C1 segment of cervical spinal cord (tissue), 14 donors: ENCODE measurements at places on chromosomes 16 and 17.

DNA sequence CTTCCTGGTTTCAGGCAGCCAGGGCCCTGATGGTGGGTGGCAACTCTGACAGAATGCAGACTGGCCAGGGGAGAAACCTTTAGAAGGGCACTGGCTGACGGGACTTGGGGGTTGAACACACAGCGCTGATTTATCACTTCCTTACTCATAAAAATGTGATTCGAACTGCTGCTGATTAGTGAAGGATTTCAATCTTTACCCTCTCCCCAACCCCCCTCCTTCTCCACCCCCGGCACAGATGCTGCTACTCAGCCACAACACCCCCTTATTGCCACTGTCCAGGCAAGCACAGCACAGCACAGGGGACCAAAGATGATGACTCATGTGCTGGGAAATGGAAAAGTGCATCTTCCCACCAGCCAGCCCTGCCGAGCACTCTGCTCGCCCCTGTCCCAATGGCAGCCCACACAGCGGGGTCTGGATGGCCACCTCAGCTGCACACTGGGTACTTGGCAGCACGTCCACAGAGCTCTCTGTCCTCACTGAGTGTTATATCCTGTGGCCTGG is 70.1 kb downstream of the SMG6 start:
- DNase-seq, result no peak

- DNase-seq, result no peak
Measured at GRCh38 chr17:49074851-49075540, 57.6 kb upstream of the B4GALNT2 start.

DNA sequence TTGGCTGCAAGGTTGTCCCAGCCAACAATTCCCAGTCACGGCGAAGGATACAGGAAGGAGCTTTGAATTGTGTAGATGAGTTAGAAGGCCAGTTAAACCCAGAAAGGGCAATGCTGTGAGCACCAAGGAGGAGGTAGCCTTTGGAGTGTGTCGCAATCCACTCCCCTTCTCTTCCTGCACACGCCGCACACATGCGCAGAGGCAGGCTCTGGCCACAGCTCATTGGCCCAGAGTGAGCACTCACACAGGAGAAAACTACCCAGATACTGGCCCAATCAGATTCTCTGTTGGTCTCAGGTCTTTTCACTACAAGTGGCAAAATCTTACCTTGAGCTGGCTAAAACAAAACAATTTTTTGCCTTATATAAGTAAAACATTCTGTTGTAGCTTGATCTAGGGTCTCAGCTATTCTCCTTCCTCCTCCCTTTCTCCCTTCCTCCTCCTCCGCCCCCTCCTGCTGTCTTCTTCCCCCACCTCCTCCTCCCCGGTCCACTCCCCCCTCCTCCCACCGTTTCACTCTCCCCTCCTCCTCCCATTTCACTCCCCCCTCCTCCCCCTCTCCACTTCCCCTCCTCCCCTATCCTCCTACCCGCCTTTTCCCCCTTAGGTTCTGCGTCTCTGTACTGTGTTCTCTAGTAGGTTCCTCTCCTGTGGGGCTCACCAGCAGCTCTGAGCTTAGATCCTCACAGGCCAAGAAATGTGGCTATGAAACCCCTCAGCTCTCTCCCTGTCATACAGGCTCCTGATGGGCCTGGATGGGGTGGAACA is 344.9 kb downstream of the CPPED1 start:
- DNase-seq, result peak; percentile 7

DNA sequence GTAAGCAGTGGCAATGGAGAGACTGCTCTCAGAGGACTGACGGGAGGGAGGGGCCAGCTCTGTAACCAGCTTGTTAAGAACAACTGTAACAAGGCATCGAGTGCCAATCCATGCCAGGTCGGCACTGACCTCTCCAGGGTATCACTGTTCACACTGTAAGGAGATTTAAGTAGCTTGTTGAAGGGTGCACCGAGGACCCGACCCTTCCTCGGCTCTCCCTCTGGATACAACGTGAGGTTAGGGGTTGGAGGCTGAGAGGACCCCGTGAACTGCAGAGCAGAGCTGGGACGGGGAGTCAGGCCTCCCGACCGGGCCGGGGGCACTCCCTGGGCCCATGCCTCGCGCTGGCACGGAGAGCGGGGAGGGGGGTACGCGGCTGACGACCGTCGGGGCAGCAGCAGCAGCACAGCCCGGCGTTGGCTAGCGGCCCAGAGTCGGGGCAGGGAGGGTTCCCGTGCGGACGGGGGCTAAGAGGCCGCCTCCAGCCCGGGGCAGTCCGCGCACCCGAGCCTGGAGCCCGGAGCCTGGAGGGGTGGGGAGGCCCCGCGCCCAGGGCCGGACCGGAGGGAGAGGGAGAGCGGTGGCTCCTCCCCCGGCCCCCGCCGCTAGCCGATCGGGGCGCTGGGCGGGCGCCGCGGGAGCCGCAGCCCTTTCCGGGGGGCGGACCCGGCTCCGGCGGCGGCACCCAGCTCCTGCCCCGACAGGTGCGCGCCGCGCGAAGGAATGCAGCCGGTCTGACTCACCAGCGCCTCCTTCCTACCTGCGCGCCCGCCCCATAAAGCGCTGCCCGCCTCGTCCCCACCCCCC is at the start of gene ITGB4:
Gene ITGB4 (plus strand): TSS at position 804 of the 807 bp plus-strand sequence. CDS start 3,245 bp downstream, outside the sequence.
- DNase-seq, result peak; percentile 71

DNA sequence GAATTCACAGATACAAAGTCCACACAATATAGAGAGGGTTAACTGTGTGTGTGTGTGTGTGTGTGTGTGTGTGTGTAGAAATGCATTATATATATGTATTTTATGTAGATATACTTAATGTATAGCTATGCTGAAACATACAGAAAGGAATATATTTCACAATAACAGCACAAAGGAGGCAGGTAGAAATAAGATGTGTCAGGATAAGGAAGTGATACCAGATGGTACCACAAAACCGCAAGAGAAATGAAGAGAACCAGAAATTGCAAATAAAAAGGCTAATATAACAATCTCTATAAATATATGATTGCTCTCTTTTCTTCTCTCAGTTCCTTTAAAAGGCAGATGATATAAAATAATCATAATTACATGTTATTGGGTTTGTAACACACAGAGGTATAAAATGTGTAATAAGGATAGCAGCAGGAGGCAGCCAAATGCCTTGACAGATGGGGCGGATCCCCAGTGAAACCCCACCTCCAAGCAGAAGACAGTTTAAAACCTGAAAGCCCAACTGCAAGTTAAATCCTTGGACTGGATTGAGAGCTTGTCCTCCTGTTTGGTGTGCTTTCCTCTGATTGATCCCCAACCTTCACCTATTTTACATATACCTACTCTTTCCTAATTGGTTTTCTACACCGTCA is 365.4 kb upstream of the C16orf82 start:
- no peak for DNase-seq

DNA sequence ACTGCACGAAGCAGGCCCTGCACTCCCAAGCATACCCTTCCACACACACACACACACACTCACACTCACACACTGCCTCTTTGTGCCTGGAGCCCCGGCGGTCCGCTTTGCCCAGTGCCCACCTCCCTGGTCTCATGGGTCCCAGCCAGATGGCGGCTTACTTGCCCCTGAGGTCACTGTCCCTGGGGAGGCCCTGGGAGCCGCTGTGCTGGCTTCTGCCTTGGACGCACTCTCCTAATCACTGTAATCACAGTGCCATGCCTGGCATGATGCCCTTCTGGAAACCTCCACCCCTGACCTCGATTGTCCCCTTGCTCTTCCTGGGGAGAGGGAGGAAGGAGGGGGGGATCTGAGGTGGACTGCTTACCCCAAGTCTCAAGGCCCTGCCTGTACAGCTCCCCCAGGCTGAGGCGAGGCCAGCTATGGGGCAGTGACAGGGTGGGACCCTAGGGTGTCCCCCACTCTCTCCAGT is 36.0 kb downstream of the ARHGAP23 start:
- DNase-seq, result peak; percentile 84

- DNase-seq, result no peak
Measured at GRCh38 chr16:20122011-20122410, 48.3 kb upstream of the GPR139 start.

DNA sequence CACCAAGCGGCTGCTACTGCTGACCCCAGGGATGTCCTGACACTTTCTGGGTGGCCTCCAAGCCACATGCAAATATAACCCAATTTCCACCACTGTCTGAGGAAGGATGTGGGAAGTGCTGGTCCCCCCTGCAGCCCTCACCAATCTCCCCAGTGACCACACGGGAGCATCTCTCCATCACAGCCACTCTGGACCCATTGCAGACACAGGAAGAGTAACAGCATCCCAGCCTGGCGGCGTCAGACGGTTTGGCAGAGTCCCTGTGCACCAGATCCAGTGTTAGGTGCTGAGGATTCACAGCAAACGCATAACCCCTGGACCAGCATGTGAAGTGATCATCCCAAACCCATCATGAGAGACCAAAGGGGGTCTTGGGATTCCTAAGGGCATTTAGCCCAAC is 163.7 kb upstream of the TNRC6C start:
- no peak for DNase-seq

DNA sequence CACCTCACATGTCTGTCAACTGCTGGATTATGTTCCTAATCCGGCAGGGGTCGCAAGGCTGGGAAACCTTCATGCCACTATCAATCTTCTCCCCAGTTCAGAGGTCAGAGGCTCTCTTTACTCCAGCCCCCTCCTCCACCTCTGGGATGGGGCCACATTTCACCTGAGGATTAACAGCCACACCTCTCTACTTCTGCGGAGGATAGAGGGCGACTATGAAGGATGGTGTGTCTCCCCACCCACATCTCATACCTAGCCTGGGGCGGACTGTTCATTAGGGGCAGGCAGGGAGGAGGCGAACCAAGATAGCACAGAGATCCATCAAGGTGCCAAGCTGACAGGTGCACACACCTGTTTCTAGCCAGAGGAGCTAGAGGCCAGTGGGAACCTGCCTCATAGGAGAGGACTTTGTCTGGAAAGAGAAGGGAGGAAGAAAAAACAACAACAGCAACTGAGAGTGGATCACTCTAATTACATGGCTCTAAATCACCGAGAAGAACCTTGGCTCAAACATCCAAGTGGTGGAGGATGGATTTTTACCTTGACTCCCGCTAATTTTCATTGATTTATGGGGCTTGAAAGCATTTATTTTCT is 41.9 kb upstream of the SKAP1 start:
- no peak for DNase-seq

DNA sequence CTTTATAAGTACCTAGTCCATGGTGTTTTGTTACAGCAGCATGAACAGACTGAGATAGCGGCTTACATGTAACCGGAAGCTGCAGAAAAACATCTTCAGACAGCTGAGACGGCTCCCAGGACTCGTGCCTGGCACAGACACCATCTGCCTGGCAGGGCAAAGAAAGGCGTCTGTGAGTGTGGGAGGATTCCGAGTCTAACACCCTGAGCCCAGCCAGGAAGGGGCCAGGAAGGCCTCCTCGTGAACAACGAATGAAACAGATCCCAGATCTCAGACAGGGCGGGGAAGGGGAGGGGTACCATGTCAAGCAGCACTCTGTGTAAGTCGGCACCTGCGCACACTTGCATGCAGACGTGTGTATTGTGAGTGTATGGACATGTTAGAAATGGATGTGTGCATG is 4.4 kb upstream of the CSNK1D start:
- DNase-seq, result no peak

DNA sequence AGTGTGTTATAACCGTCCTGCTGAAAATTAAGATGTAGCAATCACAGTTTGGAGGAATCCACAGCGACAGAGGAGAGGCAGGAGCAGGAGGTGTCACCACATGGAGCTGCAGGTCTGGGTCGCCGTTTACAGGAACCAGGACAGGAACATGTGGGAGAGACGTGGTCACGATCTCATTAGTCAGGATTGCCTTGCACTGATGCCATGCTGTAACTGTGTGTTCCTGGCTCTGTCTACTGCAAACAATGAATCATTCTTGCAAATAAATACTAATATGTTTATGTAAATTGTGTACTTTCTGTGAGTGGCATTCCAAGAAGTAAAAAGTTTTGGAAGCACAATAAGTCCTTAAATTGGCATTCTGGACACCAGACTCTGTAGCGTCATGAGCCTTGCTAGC is 271.8 kb downstream of the CPPED1 start:
- DNase-seq, result no peak

DNA sequence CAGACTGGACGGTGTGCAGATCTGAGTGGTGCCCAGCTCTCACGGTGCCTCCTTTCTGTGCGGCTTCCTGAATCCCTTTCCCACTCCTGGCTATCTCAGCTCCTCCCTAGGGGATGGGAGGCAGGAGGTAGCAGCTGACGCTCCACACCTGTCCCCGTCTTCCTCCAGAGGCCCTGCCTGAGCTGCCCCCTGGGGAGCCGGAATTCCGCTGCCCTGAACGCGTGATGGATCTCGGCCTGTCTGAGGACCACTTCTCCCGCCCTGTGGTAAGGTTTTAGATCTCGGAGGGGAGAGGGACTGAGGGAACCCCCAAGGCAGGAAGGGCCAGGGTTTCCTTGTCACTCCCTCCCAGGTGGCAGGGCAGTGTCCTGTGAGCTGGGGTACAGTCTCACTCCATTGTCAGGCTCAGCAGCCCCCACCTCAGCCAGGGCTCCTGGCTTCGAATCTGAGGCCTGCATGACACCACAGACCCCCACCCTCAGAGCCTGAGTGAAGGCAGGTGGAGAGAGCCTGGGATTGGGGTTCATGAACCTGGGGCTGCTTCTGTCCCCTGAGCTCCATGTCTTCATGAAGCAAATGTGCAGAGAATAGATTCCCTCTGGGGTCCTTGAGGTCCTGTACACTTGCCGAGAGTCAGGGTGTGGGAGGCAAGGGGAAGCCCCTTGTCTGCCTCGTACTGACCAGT is 6.6 kb downstream of the DEF8 start:
- DNase-seq, result no peak

GRCh38 chr17:56723421-56723820 is 110.3 kb downstream of the C17orf67 start:
- DNase-seq, result no peak

- DNase-seq, result no peak
Measured at GRCh38 chr16:11806721-11807120, 9.7 kb upstream of the ZC3H7A start.

DNA sequence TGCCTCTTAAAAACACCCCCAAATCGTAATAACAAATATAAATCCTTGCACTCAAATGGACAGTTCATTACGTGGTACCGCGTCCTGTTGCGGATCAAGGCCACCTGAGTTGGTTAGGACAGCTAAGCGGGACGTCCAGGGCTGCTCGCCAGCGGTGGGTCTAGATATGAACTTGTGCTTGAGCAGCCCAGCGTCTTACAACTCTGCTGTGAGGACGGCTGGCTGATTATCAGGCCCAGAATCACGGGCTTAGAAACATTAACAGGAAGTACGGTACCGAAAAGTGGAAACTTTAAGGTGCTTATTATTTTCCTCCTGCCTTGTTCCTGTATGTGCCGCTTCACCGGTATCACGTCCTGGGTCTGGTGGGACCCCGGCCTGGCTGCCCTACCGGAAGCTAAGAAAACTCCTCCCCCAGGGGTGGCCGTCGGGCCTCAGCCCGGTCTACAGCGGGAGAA is 832 bp upstream of the SRRM2 start:
- no peak for DNase-seq

GRCh38 chr17:83123896-83124801 is 44.7 kb downstream of the METRNL start:
- DNase-seq, result no peak
